ENCODE measurements at places on chromosomes 7 and 10.

DNA sequence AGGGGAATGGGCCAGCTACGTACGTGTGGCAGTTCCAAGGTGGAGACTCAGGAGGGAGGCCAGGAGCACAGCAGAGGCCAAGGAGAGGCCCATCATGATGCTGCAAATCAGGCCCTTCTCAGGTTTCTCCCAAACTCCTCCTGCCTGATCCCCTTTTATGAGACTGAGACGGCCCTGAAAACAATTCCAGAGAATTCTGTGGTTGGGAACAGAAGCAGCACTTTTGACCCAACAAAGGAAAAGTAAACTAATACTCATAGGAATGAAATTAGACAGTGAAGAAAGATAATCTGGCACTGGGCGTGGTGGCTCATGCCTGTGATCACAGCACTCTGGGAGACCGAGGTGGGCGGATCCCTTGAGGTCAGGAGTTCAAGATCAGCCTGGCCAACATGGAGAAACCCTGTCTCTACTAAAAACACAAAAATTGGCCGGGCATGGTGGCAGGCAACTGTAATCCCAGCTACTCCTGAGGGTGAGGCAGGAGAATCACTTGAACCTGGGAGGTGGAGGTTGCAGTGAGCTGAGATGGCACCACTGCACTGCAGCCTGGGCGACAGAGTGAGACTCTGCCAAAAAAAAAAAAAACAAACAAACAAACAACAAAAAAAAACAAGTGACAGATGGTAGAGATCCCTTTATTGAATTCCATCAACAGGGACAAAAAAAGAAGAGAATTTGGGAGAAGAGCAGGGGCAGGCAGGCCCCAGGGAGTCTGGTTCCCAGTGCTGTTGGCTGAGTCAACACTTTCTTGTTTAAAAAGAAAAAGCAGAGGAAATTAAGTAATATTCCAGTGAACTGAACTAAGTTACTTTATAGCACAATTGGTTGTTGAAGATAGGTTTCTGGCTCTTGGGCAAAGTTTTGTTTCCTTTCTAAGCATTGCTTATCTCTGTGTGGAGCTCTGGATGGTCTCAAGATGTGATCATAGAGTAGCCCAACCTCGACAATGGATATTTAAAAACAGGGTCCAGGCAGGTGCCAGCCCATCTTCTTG is at the start of gene CCL26:
TSS of gene CCL26 (minus strand) at position 131 of the 997 bp plus-strand sequence. CDS start at position 96, 35 bp downstream.
- DNase-seq = no peak

GRCh38 chr7:159201722-159202330 is 57.2 kb upstream of the VIPR2 start:
- DNase-seq = no peak

DNA sequence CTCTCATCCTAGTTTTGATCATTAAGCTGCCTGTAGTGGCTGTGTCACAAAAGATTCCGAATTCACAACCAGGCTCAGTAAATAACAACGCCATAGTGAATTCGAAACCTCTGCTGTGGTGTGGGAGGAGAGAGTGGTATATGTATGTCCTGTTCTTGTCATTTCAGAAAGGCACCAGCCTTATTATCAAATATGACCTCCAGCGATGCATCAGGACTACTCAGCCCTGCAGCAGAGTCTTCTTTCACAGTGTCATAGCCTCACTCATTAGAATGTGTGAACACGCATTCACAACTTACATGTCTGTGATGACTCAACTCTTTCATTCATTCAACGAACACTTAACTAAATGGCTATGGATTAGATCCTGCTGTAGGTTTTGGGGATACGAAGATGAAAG is 15.3 kb downstream of the AOC1 start:
- DNase-seq = no peak

- no peak for DNase-seq
Measured at GRCh38 chr7:12092499-12093130, 118.5 kb upstream of the TMEM106B start.

DNA sequence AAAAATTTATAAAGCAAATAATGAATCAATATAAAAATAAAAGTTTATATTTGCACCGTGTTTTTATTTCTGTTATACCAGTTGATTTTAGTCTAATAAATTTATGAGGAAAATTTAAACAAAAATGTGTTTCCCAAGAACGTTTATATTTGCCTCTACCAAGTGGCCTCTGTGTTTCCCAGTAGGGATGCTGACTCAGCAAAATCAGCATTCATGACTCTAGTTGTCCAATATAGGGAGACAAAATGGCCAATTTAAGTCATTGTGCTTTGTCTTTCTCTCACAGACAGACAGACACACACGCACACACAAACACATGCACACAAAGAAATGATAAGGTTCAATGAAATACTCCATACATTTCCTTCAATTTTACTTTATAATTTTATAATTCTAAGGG is 942.5 kb upstream of the ZWINT start:
- no peak for DNase-seq

- DNase-seq = no peak
Measured at GRCh38 chr10:97718659-97719142, 5.2 kb downstream of the MARVELD1 start.

DNA sequence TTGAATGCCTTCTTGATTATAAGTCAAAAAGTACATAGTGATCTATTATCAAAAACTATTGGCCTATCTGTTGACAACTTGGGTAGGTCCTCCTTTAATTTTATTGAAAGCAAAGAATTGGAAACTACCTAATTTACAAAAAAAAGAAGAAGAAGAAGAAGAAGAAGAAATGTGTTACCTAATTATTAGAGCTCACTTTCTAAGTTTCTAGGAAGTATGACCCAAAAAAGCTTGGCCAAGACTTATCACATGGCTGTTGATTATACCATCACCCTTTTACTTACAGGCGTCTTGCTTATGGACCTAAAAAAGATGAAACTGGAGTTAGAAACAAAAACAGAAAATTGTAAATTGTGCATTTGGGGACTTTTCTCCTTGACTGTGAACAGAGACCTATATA is 81.8 kb upstream of the PIK3CG start:
- no peak for DNase-seq

DNA sequence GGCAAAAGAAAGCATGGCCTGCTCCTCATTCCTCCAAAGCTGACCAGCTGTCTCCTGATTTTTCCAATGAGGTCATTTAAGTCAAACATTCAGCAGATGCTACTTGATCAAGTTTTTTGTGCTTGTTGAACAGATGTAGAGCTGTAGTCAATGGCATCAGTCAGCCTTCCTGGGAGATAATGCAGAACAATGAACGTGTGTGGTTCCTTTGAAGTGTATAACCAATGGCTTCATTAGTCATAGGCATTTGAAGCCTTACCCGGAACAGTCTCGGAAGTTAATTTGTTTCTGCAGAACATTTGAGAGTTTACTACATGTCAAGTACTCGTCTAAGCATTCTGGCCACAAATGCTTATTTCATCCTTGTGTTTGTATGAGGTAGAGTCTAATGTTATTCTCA is 227.1 kb downstream of the ADRA2A start:
- no peak for DNase-seq

DNA sequence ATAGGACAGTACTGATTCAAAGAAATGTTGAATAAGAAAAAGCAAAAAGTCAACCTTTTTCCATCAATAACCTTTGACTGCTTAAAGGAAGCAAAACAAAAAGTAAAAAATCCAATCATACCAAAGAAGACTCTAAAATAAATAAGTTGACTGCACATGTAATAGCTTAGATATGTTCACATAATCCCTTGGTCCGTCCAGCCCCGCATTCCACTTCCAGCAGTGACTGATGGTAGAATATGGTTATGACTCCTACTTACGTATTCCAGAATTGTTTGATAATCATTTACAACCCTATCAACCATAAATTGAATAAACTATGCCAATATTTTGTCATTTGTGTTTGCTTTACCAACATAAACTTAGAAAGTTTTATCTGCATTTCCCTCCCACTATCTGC is 77.9 kb downstream of the CTNNA3 start:
- no peak for DNase-seq

DNA sequence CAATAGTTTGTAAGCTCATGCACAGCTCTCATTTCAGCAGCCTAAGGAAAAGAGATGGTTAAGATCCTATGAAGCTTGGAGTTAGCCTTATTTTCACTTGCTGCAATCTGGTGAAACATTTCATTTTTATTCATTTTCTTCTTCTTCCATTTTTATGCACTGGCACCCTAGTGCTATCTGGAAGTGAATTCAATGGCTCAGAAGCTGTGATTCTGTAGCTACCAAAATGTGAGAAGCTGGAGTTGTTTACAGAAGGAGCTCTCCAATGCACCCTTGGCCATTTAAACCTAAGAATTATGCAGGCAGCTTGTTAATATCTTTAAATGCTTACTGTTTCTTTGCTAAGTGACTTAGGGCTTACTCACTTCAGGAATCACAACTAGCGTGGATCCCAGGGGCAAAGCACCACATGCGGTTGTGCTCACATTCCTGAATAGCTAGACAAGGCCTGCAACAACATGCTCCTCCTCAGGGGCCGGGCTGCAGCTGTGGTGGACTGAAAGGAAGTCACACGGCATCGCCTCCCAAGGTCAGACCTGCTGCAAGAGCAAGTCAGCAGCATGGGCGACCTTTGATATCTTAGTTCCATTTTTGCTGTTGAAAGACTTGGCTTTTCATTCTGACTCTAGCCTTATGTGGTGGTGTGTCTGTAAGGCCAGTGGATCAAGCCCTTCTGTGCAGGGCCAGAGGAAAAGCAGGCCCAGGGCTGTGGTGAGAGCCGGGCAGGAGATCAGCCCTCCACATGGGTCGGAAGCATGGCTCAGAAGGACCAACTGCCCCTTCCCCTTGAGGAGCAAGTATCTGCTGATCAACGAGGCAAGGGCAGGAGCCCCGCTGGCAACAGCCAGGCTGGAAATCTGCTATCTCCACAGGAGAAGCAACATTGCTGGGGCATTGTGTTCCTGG is 91.9 kb upstream of the MBL2 start:
- no peak for DNase-seq

GRCh38 chr10:71685554-71686232 is 33.9 kb downstream of the C10orf105 start:
- DNase-seq = no peak

GRCh38 chr10:104318810-104319741 is 19.2 kb downstream of the ITPRIP start:
- peak; percentile 28 for DNase-seq

GRCh38 chr7:6284055-6284400 is 11.6 kb upstream of the CYTH3 start:
- no peak for DNase-seq

DNA sequence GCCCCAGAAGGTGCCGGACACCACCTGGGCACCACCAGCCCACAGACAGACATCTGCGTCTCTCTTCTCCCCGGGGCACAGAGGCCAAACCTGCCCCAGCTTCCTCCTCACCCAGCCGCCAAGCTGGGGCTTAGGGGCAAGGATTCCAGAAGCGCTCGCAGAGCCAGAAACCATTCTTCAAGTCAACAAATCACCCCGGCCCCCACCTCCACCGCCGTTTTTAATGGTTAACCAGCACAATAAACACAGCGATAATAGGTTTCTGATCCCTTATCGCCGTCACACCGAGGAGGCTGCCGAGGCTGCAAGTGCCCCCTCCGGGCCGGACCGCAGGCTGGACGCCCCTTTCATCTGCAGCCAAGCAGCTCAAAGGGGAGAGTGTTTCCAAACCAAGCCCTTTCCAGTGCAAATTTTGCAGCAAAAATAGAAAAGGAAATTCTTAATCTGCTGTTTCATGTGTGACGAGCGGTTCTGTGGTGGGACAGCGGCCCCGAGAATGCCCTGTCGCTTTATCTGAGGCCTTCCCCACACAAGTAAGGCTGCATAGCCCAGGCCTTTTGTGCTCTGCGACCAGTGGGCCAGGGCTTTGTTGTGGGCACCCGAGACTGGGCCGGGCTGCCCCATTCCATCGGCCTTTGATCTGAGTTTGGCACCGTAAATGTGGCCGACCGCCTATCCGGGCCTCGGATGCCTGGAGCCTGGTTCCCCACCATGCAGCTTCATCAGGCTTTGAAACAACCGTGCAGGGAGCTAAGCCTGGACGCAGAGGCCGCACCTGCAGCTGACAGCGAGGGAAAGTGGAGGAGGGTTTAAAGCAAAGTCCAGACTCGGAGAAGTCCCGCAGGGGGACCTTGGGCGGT is 83.2 kb downstream of the FOXL3 start:
- DNase-seq = no peak

GRCh38 chr10:60396766-60397165 is 7.1 kb upstream of the ANK3 start:
- DNase-seq = no peak

DNA sequence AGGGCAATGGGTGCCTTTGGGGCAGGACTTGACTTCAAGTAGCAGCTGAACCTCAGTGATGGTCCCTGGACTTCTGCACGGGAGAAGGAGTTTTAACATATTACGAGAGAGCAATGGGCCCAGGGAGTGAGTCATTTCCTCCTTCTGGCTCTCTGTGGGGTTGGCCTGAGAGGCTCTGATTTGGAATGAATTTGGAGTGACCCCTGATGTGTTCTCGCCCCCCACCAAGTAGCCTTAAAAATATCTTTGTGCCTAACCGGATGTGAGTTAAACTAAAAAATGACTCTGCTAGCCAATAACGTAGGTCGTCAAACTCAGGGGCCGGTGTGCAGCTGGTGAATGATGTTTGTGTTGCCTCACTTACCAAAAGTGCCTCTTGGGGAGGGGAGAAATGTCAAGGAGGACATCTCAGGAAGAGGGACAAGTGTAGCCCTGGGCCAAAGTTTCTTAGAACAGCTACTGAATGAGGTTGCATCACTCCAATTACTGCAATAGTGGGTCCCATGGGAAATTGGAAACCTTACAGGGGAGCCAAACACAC is 656.6 kb downstream of the INHBA start:
- DNase-seq = no peak

GRCh38 chr7:91717681-91718470 is 162.6 kb downstream of the MTERF1 start:
- no peak for DNase-seq

DNA sequence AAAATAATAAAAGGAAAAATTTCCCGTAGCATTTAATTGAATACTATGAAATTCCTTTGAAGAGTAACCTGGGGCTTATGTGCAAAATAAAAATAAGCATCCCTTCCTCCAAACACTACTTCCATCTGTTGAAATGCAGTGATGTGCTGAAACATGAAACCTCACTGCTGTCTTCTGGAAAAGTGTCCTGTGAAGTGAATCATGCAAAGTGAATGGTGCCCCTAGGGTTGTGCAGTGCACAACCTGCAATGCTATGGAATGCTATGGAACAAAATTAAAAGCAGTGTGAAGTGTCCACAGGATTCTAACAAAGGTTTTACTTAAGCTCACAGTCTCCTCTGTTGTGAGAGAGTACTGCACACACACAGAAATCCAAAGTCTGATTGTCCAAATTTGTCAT is 480.9 kb downstream of the ETV1 start:
- DNase-seq = no peak

- DNase-seq = no peak
Measured at GRCh38 chr7:47587976-47588375, 6.1 kb upstream of the TNS3 start.

GRCh38 chr7:112021379-112022044 is 184.7 kb downstream of the DOCK4 start:
- no peak for DNase-seq

- DNase-seq = peak; percentile 55
Measured at GRCh38 chr7:191981-192649, at the start of gene FAM20C. Gene FAM20C (plus strand): TSS chr7:192571. CDS start chr7:193200, 629 bp downstream.

DNA sequence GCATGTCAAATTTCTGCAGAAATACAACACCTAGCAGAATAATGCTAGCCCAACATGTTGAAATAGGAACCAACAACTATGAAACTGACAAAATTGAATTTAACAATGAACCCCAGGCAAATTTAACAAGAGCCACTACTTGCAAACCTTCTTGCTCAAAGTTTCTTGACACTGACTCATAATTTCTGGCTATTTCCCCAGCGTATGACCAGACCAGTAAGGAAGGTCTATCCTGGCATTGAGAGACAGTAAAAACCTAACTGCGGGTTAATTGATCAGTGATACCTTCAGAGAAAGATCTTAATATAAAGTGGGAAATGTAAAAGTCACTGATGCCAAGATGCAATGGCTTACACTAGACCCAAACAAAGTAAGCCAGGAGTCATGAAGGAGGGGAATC is 510.1 kb downstream of the ARL4A start:
- DNase-seq = no peak
